ENCODE measurements at places on chromosomes 3 and 15. TPM values are rescaled to one million over a fixed set of nuclear protein-coding genes. Genes with fewer than 3 reads are reported as not detected.

- no peak for DNase-seq
Measured at GRCh38 chr15:73286311-73286710, 82.4 kb downstream of the HCN4 start.

GRCh38 chr3:21601178-21601577, 149.8 kb downstream of the ZNF385D start:
- DNase-seq = no peak

- DNase-seq = no peak
Measured at GRCh38 chr3:36317915-36318314, 62.4 kb upstream of the STAC start.

DNA sequence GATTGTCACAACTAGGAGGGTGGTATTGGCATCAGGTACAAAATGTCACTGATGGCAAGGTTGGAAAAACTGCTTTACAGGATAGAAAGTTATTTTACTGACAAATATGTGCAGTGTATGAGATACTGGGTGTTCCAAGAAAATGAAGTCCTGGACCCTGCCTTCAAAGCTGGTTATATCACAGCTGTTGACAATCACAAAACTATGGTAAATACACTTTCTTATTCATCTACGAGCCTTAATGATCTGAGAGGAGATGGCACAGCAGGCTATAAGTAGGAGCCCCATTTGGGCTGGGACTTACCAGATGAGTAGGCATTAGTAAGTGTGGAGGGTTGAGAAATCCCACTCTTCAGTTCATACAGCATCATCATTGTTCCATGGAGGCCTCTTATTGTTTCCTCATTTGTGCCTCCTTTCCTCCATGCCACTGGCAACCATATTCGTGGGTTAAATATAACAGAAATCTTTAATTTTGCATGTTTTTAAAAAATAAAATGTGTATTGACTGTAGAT, 66.9 kb downstream of the CMTM8 start:
- DNase-seq = no peak

HEXA gene
- total RNA-seq = 54.7 TPM

GOLGA6A gene
- total RNA-seq = 0.72 TPM

KLHDC8B gene
- 13.5 TPM for total RNA-seq

RETNLB gene
- total RNA-seq = not detected
